ENCODE measurements at places on chromosomes 2 and 18. TPM values are rescaled to one million over a fixed set of nuclear protein-coding genes. Genes with fewer than 3 reads are reported as not detected.

Gene EVX2
- total RNA-seq = not detected

Gene PRSS56
- total RNA-seq = not detected

Gene RAB27B
- 2.1 TPM for total RNA-seq

Gene CDH19
- total RNA-seq = not detected

Gene IL36A
- not detected for total RNA-seq

Gene DNAJC5G
- not detected for total RNA-seq

Gene CYP27C1
- not detected for total RNA-seq

Gene CXCR4
- total RNA-seq = 270 TPM

Gene ZEB2
- 1.4 TPM for total RNA-seq

Gene SERPINB10
- total RNA-seq = not detected

Gene TRABD2A
- 97.7 TPM for total RNA-seq

Gene GPR155
- 36.3 TPM for total RNA-seq

Measured in activated naive CD4-positive, alpha-beta T cell treated with anti-CD3 and anti-CD28 coated beads, Interleukin-2, amount 10 ng/mL, durations not matched to agents 5 hours and 36 hours (primary cell).